ENCODE measurements at places on chromosomes 11 and 22.

DNA sequence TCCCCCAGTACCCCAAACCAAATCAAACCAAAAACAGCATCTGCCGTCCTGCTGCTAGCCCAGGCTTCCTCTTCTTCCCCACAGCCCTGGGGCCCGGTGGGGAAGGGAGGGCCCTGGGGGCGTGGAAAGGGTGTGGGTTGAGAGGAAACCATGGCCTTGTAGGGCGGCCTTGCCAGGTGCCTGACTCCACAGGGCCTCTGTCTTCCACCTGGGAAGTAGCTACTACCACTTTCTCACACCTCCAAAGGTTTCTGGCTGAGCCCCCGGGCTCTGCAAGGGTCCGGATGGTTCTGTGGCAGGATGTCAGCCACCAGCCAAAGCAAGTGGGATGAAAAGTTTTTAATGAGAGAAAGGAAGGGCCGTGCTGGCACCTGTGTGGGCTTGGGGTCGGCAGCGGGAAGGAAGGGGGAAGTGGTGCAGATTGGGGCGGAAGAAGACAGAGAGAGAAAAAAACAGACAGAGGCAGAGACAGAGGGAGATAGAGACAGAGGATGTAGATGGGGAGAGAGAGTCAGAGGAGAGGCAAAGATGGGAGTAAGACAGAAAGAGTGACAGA is 10.5 kb downstream of the TPST2 start:
- no peak for DNase-seq

DNA sequence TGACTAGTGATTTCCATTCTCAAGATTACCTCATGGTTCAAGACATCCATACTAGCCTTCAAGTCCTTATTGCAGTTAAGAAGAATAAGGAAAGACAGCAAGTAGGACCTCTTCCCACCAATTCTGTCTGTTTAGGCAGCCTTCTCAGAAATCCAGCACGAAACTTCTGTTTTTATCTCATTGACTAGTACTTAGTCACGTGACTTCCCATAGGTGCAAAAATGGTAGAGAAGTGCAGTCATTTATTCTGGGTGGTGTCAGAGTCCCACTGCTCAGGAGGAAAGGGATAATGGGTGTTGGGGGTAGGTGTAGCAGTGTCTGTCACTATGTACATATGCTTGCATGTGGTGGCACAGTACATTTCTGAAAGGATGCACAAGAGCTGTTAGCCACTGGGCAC is 57.7 kb upstream of the SORL1-AS1 start:
- DNase-seq: peak; percentile 37

DNA sequence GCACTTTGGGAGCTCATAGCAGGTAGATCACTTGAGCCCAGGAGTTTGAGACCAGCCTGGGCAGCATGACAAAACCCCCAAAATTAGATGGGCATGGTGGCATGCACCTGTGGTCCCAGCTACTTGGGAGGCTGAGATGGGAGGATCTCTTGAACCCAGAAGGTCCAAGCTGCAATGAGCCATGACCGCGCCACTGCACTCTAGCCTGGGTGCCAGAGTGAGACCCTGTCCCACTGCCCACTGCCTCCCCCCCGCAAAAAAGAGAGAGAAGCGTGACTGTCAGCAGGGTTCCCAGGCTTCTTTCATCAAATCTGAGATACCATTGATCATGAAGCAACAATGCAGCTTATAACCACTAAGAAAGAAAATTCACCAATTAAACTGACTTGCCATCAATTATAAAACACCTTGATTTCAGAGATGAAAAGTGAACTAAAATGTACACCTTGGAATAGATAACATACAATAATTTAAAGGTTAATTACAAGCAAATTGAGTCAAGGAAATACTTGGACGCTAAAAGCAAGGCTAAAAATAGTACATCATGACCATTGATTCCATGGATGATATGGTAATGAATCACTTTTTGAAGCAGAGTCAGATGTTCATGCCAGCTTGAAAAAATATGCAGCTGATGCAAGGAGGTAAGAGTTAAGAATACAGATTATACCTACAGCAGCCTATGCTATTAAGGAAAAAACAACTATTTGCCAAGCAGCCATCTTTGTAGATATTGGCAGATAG is 90.8 kb upstream of the ALKBH3 start:
- DNase-seq: no peak

- peak; percentile 48 for DNase-seq
Observed at GRCh38 chr11:8068605-8069221, 12.3 kb upstream of the TUB start.

DNA sequence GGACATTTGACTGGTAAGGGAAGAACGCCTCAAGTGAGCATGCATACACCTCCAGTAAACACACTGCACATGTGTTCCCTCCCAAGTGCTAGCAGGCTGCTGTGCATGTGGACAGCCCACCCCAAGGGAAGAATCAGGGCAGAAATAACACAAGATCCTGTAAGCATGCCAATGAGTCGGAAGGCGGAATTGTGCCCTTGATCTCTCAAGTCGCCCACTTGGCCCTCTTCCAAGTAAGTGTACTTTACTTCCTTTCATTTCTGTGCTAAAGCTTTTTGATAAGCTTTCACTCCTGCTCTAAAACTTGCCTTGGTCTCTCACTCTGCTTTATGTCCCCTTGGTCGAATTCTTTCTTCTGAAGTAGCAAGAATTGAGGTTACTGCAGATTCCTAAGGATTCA is 139.6 kb downstream of the TRPC6 start:
- DNase-seq: no peak

- peak; percentile 81 for DNase-seq
Observed at GRCh38 chr22:25878933-25879332, 136.9 kb downstream of the MYO18B start.

GRCh38 chr11:102546427-102546826 is 15.9 kb upstream of the MMP7 start:
- DNase-seq: no peak

GRCh38 chr22:32255726-32256125 is 579 bp upstream of the SLC5A4 start:
- DNase-seq: no peak

DNA sequence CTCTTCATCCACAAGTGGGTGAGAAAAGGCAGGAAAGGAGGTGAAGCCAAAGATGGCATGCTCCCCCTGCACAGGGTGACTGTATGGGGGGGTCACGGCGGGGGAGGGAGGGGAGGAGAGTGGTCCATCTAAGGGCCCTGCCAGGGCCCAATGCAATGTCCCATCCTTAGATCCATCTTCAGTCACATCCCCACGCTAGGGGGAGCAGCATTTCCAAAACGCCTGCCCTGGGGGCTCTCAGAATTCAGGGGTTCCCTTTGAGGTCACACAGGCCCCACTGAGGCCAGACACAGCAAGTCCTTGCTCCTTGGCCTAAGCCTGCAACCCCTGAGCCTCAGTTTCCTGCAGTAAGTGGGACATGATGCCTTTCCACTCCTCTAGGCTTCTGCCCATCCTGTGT is 52.4 kb downstream of the RTN4R start:
- no peak for DNase-seq

- DNase-seq: peak; percentile 60
Observed at GRCh38 chr11:131674051-131674755, 303.8 kb downstream of the NTM start.

GRCh38 chr11:17979770-17980371 is 33.0 kb downstream of the SERGEF start:
- DNase-seq: peak; percentile 58

DNA sequence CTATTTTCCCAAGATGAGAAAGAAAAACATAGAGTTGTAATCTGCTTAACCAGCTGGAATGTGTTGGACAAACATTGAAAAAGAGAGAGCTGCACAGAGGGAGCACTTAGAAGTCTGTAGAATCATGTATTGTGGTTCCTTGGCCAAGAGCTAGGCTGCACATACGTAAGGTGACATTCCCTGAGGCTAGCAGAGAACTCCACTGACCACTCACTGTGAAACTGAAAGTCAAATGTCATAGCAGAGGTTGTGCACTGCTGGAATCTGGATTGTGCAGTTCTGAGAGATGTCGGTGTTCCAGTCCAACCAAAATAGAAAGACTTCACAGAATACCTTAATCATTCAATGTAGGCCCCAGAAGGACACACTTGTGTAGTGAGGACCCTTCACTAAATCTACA is 772.8 kb upstream of the RAG2 start:
- no peak for DNase-seq

GRCh38 chr11:278001-278951 is at the start of gene NLRP6:
Gene NLRP6 (plus strand): TSS chr11:278407. CDS start chr11:278570, 163 bp downstream.
- no peak for DNase-seq

DNA sequence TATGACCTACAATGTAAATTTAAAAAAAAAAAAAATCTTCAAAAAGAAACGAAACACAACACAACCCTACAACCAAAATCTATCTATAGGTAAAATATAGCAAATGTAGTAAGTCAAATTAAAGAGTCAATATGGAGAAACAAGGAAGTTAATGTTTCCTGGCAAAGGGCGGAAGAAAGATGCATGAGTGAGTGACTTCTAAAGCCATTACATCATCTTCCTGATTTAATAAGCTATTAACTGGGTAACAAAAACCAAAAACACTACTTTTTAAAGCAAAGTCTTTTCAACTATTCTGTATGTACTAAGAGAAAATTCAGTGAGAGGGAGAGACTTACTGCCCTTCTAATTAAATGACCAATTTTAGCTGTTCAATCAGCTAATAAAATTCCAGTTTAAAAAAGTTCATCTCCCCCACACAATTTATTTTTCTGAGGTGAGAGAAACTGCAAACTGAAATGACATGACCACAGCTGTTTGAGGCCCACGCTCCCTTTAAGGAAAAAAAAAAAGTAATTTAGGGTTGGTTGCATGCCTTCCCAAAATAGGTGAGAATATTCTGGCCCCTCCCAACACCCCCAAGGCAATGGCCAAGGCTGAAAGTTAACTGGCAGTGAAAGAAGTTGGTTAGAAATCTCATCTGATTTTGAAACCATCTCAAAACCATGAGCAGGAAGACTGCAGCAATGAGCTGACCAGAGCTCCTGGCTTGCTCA is 5.9 kb downstream of the SF1 start:
- DNase-seq: no peak

GRCh38 chr22:21623648-21623970 is 6.2 kb downstream of the YDJC start:
- DNase-seq: no peak

- DNase-seq: peak; percentile 49
Observed at GRCh38 chr22:47090591-47091245, 328.3 kb downstream of the TBC1D22A start.

DNA sequence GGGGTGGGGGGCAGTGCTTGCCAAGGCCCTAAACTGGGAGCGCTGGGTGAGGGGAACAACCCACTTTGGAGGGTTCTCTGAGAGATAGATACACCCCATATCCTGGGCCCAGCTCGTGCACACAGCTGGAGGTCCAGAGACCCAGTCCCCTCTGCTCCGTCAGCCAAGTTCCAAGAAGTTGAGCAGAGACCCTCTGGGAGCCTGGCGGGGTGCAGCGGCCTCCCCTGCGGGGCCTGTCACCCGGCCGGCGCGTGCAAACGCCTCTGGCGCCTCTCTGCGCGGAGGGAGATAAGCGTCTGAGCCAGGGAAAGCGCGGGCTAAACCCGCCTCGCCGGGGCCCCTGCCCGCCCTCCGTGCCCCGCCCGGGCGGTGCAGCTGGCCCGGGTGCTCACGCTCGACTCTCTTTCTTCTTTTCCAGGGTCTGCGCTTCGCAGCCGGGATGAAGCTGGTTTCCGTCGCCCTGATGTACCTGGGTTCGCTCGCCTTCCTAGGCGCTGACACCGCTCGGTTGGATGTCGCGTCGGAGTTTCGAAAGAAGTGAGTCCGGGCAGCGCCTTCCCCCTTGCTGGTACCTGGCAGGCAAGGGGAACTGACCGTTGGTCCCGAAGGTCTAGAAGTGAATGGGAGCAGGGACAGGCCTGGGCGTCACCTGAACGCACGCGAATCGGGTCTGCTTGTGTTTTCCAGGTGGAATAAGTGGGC is 540 bp downstream of the ADM start:
- peak; percentile 75 for DNase-seq

DNA sequence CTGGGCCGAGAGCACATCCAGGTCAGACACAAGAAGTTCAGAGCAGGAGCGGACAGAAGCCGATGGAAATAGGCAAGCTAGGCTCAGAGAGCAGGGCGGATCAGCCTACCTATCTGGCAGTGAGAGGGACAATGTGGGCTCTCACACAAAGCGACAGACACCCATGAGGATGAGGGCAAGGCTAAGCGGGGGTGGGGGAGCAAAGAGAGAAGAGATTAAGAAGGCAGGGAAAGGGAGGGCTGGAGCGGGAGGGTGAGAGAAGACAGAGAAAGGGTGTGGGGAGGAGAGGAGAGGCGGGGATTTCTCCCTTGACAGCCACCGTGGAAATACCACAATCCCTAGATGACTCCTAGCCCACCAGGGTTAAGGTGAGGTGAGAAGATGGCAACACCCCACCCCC is 57.9 kb downstream of the BUD13 start:
- no peak for DNase-seq

DNA sequence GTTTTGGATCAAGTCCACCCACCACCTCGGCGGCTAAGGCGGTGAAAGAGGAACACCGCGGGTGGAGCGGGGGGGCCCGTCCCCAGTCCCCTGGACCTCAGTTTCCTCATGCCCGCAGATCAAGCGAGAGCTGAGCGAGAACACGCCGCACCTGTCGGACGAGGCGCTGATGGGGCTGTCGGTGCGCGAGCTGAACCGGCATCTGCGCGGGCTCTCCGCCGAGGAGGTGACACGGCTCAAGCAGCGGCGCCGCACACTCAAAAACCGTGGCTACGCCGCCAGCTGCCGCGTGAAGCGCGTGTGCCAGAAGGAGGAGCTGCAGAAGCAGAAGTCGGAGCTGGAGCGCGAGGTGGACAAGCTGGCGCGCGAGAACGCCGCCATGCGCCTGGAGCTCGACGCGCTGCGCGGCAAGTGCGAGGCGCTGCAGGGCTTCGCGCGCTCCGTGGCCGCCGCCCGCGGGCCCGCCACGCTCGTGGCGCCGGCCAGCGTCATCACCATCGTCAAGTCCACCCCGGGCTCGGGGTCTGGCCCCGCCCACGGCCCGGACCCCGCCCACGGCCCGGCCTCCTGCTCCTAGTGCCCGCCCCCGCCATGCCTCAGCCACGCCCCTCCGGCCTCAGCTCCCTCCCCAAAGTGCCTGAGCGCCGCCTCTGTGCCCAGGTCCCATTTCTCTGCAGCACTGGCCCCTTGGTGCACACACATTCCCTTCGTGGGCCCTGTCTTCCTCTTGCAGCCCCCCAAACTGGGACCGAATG is 12.7 kb downstream of the MAFF start:
- DNase-seq: no peak

GRCh38 chr22:33248948-33249347 is 190.8 kb upstream of the SYN3 start:
- DNase-seq: no peak

DNA sequence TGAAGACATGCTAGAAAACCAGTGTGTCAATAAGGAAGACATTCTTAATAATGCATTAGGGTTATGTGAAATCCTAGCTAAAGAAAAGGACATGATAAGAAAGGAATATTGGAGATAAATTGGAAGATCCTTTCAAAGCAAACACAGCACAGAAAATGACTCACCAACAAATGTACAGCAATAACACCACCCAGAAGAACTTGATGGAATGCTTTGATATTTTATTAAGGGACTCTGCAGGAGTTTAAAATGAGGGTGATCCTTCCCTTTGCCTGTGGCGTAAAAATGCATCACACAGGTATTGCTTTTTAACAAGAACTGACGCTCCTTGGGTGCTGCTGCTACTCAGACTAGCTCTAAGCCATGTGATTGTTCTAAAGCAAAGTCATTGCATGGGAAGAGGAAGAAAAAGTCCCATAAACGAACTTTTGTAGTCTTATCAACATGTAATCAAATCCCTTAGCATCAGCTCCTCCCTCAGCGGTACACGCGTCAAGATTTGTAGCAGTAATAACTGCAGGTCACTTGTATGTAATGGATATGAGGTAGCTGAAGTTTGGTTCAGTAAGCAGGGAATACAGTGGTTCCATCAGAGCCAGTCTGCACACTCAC is 48.4 kb upstream of the EED start:
- no peak for DNase-seq

Data from NCI-H69 (cell line).